Left colon (tissue), 2 donors: ENCODE measurements at places on chromosomes 11 and 22. TPM values are rescaled to one million over a fixed set of nuclear protein-coding genes. Genes with fewer than 3 reads are reported as not detected.

DNA sequence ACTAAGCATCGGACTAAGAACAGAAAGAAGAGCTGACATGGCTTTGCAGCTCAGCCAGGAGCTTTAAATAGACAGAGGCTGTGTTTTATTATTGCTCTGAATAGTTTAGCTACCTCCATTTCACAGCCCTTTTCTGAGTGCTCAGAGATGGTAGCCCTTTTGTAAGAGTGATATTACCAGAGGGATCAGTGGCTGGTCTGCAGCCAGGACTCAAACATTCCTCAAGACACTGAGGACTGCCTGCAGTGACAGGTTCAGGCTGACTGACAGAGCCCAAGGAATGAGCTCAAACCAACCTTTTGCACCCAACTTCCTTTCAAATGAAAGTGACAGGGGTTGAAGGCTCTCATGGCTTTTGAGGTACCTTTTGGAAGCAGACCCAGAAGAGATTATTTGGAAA is 189.0 kb downstream of the DDX10 start:
- DNase-seq: peak; percentile 4

DNA sequence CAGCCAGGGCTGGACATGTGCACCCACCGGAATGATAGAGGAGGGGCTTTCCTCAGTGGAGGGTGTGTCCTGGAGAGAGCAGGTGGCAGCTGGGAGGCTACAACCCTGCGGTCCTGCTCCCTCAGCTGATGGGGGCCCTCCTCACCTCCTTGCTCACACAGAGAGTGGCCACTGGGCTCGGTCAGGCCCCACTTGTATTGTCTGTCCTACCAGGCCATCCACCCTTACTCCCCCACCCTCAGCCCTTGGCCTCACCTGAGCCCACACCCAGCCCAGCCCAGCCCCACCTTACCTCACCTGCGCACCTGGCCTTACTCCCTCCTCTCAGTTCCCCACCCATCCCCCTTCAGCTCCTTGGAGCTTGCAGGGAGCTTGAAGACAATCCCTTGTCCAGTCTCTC is 3.1 kb downstream of the TRPM5 start:
- DNase-seq: peak; percentile 84

GRCh38 chr11:1059759-1060158 is 14.9 kb upstream of the MUC2 start:
- peak; percentile 9 for DNase-seq

The TAGLN gene
- 747 TPM for total RNA-seq

The SEC14L2 gene
- total RNA-seq: 5.2 TPM

- DNase-seq: no peak
Observed at GRCh38 chr11:6413791-6414201, 5.1 kb downstream of the APBB1 start.

The SSTR3 gene
- total RNA-seq: not detected

The PRAME gene
- not detected for total RNA-seq

DNA sequence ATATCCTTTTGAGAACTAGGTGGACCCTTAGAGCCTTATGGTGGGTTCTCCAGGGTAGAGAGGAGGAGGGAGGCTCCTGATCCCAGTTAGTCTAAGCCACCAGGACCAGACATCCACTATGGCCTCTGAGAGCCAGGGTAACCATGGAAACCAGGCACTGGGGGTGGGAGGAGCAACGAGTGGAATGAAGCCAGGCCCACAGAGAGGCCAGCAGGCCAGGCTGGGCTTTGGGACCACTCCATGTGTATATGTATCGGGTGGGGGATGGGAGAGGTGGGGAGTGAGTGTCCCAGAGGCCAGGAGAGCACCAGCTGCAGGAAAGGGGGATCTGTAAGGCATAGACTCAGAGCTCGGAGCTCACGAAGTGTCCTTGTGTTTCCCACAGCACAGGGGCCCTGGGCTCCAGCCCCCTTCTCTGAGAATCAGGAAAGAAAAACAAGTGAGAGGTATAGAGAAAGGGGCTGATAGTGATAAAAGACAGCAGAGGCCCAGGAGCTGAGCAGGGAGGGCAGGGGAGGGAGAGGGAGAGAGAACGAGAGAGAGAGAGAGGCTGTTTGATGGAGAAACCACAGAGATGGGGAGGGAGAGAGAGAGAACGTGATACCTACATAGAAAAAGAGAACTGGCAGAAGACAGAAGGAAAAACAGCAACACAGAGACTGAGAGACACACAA is 15.5 kb upstream of the TSPAN18 start:
- DNase-seq: no peak

GRCh38 chr11:37857726-37858125 is 1259.7 kb upstream of the RAG2 start:
- DNase-seq: no peak

The PPP1CA gene
- total RNA-seq: 214 TPM

- DNase-seq: no peak
Observed at GRCh38 chr22:17924735-17925364, 99.5 kb downstream of the MICAL3 start.

- DNase-seq: no peak
Observed at GRCh38 chr11:117829369-117829725, 4.8 kb upstream of the FXYD2 start.

- DNase-seq: no peak
Observed at GRCh38 chr22:36831206-36831605, 14.4 kb upstream of the PVALB start.

The FGF3 gene
- not detected for total RNA-seq

GRCh38 chr11:119754656-119755355 is 25.8 kb upstream of the NECTIN1 start:
- DNase-seq: no peak
